ENCODE measurements at places on chromosomes 2 and 18.

DNA sequence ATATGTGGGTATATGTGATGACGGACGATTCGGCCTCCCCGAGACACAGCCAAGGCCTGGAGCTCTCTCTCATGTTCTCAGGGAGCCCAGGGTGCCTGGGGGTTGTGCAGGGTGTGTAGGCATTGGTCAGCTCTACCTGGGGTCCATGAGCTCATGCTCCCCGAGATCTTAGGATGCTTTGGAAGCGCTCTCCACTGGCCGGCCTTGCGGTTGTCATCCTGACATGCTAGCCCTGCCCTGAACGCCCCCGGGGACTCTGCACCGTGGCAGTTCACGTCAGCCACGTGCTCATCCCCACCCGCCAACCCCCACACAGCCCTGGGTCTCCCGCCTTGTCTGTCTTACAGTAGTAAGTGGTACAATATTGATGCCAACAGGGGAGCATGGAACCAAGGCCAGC is 67.8 kb downstream of the RTP5 start:
- no peak for DNase-seq

DNA sequence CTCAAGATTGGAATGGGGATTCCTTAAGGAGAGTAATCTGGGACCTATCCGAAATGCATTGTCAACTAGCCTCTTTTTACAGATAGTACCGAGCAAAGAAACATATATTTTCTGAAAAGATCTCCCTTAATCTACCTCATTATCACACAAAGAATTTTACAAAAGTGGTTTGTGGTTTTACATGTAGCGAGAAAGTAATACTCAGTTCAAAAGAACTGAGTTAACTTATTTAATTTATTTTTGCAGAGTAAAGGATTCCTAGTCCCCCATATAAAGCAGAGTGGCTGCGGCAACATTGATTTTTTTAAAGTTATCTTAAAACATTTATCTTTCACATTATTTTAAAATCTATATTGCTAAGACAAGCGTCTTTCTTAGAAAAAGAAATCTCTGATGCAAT is 15.9 kb upstream of the SOS1 start:
- no peak for DNase-seq

DNA sequence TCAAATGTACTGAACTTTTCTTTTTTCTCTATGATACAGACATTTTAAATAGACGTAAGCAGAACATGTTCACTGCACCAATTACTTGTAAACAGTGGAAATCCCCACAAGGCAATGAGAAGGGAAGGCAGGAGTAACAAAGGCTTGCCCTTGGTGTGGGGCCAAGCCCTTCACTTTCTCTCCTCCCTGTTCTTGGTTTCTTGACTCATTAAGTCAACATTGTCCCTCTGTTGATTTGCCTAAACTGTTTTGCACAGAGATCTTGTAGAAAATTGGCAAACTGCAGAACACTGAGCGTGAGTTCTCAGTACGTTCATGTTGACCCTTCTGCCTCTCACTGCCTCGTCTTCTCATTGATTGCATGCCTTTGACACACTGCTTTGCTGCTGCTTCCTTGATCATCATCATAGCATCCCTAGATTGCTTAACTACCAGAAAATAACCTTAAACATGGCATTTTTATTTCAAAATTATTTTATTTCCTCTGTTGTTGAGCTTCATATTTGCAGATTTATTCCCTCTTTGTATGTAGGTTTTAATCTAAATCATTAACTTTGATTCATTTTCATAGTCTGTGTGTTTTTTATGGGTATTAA is 257.7 kb downstream of the PTGR3 start:
- DNase-seq: peak; percentile 8

DNA sequence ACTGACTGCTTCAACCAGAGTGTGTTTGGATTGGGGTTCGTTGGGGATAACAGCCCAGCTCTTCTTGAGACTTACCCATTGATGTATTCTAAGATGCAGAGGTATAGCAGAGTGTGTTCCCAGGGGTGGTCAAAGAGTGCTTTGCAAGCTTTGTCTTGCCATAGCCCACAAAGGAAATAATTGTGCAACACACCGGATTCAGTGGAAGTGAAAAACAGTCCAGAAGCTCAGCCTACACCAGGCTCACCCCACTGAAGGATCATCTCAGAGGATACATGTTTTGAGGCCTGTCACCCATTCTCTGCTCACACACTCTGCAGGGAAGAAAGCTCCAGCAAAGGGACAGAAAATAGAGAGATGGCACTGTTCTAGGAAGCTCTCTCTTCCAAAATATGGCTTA is 9.6 kb downstream of the CACNB4 start:
- no peak for DNase-seq

- no peak for DNase-seq
Measured at GRCh38 chr2:12167525-12168317, 421.3 kb downstream of the LPIN1 start.

DNA sequence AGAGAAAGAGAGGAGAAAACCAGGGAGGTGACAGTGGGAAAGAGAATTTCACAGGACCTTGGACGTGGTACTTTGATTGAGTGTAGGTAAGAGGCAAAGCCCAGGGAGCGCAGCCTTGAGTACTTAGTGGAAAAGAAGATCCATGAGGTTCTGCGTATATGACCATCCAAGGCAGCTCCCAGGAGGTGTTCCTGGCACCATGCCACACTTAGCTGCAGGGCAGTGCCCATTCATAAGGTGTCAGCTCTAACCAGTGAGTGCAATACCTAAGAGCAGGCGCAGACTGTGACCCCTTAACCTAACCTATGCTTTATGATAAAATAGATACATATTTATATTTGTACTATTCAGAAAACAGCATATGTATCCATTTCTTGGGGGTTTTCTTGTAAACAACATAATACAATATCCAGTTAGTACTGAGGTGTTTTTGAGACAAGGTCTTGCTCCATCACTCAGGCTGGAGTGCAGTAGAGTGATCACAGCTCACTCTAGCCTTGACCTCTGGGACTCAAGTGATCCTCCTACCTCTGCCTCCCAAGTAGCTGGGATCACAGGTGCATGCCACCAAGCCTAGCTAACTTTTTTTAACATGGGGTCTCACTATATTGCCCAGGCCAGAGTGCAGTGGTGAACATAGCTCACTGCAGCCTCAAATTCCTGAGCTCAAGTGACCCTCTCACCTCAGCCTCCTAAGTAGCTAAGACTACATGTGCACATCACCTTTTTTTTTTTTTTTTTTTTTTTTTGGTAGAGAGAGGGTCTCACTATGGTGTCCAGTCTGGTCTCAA is 174.6 kb downstream of the GFPT1 start:
- no peak for DNase-seq

GRCh38 chr2:17573804-17574175 is 33.3 kb downstream of the VSNL1 start:
- no peak for DNase-seq

DNA sequence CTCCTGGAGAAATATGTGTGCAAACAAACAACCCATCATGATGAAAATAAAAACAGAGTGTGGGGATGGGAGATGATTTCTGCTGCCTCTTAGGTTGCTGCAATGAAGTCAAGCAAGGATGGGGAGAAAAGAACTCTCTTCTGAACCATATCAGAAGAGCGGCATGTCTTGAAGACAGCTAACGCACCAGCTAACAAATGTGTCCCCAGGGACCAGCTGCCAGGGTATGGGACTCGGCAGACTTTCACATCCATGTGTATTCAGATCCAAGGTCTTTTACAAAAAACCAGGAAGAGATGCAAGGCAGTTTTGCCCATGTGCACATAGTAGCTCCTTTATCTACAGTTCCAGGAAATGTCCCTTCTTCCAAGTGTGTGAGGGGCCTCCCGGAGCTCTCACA is 125.4 kb downstream of the CLIP4 start:
- DNase-seq: no peak

DNA sequence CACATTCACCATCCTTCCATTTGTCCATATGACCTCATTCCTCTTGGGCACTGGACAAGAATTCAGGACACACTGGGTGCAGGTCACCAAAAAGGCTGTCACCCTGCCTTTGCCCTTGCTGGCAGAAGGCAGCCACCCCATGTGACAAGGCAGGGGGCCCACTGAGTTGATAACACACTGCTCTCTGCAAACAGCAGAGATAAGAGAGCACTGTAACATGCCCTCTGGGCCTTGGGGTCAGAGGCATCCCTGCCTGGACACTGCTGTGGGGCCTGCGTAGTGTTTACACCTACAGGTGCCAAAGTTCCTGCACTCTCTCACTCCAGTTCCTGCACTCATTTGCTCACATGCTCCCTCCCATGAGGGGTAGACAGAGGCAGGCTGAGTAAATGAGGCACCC is 344.7 kb upstream of the TCF4 start:
- no peak for DNase-seq

GRCh38 chr2:66565291-66565690 is 130.4 kb downstream of the MEIS1 start:
- no peak for DNase-seq

GRCh38 chr18:3793545-3793944 is 343.6 kb downstream of the TGIF1 start:
- no peak for DNase-seq

DNA sequence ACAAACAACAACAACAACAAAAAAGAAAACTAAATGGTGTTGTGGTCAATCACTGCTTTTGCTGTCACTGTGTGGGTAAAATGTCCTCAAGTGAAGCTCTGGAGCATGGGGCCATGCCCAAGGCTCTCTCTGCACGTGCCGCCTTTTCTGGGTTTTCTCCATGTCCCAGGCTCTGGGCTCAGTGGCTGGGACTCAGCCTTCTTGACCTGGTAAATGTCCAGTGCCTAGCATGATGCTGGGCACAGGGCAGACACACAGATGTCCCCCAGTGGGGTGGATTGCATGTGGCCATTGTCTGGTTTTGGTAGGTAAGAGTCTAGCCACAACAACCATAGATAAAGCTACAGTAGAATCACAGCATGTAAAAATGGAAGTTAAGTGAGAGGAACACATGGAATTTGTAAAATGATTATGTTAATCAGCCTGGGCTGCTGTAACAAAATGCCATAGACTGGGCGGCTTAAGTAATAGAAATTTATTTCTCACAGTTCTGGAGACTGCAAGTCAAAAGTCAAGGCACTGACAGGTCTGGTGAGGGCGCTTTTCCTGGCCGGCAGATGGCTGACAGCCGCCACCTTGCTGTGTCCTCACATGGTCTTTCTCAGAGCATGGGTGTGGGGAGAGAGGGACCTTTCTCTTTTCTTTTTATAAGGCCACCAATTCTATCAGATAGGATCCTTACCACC is 174.4 kb downstream of the ACOXL start:
- no peak for DNase-seq

DNA sequence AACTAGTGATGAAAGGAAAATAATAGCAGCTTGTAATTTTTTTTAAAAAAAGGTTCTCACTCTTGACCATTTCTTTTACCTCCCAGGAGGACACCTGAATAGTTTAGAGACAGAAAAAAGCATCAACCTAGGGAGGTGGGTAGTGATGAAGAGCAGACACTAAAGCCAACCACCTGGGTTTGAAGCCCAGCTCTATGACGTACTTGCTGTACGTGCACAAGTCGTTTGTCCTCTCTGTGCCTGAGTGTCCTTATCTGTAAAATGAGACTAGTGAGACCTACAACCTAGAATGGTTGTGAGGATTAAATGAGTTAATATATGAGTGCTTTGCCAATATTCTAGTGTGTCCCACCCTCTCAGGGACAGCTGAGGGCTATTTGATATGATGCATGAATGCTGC is 5.8 kb downstream of the SLC1A4 start:
- no peak for DNase-seq

DNA sequence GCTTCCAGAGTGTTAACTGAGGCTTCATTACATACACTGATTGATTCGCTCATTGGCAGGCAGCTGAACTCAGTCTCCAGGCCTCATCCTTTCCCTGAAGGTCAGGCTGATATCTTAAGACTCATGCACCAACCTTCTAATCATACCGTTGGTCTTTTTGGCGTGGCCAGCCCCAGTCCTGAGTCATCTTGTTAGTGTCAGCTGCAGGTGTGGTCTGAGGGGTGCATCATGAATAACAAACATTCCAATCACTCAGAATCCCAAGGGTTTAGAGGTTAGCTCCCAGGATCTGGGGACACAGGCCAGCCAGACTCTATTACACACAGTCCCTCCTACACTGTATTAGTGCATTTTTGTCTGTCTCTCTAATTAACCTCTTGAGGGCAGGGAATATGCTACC is 271.5 kb downstream of the HRH4 start:
- DNase-seq: no peak

- no peak for DNase-seq
Measured at GRCh38 chr18:64717026-64717425, 568.1 kb upstream of the LINC00305 start.

GRCh38 chr2:45153121-45153520 is 143.9 kb upstream of the SIX2 start:
- no peak for DNase-seq

DNA sequence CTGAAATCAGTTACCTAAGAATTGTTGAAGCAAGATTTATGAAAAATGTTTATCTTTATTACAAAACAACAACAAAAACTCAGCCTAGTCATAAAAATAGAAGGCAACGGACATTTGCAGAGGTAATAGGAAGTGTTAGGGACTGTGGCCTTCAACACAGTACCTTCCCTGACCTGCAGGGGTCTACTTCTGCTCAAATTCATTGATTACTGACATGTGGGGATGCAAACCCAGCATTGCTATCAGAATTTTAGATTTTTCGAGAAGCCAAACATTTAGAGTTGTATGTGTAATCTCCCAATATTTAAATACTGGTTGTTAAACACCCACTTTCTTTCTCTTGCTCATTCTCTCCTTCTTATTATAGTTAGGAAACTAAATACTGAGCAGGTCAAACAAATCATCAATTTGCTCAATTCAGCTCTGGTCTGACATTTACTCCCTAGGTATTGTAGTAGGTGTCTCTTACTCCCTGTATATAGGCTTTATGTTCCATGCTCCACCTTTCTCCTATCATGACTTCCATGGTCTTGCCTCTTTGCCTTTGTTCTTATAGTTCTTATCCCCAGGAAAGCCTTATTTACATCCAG is 198.5 kb downstream of the UBE2E3 start:
- DNase-seq: peak; percentile 30

DNA sequence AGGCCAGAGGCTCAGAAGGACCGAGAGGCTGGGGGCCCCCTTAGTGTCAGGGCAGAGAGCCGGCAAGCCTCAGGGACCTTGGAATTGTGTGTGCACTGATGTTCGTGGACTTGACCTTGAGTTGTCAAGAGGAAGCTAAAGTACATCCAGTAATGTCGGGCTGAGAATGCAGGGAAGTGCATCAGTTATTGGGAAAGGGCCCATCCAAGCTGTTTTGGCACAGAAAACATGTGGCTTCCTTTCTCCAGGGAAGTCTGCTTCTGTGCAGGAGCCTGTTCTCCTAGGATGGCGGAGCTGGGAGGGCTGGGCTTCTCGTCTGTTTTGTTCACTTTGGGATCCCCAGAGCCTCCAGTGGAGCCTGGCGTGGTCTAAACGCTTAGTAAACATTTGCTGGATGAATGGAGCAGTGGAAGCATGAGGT is 23.7 kb downstream of the ATOH8 start:
- DNase-seq: no peak

DNA sequence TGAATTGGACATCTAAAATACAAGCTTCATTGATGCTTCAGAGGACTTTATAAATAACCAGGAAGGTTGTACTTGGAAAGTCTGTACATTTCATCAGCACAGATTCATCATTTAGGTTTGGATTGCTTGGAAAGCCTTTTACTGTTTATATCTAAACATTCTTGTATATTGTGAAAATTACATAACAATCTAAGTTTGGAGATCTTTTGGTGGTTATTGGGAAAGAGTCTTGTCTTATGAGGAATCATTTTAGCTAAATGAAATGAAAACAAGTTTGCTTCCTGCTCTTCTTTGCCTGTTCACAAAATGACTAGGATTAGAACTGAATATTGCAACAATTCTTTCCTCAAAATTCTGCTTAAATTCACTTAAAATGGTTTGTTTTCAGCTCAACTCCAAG is 79.3 kb downstream of the ABI2 start:
- DNase-seq: no peak

GRCh38 chr2:70828914-70829824 is 6.4 kb downstream of the CD207 start:
- DNase-seq: no peak

- DNase-seq: no peak
Measured at GRCh38 chr18:44715245-44715644, 34.6 kb downstream of the SETBP1 start.
